ENCODE measurements at places on chromosomes 3 and 15.

DNA sequence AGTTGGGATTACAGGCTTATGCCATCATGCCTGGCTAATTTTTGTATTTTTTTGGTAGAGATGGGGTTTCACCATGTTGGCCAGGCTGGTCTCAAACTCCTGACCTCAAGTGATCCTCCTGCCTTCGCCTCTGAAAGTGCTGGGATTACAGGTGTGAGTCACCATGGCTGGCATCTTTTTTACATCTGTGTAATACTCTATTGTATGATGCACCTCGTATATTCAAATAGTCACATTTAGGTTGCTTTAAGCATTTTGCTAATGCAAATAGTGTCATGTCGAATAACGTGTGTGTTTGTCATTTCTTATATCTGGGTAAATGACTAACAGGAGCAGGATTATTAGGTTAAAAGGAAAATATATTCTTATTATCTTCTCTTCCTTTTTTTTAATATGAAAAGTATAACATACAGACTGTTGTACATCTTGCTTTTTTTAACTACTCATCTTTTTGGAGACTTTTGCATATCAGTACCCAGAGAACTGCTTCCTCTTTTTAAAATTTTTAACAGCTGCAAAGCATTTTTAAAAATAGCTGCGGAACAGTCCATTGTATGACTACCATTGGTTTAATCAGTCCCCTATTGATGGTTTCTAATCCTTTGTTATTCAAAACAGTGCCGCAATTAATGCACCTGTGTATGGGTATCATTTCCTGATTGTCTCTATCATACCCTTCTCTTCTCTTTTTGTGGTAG is 13.4 kb downstream of the SCAMP5 start:
- DNase-seq = no peak

DNA sequence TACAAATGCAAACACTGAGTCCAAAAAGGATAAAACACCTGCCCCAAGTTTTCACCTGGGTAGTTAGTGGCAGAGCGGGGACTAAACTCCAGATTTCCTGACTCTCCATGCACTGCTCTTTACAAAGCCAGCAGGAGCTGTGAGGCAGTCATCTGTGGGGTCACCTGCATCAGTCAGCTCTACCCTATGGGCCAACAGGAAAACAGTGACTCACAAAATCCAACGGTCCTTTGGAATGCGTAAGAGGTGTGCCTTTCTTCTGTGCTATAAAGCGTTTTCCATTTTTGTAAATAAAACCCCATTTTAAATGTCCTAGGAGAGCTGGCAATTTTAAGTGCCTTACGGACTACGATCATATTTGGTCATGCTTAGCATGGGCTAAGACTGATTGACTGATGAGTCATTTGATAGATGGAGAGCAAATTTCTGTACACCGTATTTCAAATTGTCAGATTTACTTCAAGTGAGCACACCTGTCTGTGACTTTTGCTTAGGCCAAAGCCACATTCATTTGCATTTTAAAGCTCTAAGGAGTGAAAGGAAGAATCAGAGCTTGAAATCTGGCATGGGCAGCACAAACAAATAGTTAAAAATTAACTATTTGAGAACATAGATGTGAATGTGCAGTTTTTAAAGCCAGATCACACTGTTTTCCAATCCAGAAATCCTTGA is 4.4 kb upstream of the COL8A1 start:
- DNase-seq = no peak

GRCh38 chr3:184745526-184745925 is 33.7 kb upstream of the MAGEF1 start:
- peak; percentile 7 for DNase-seq

DNA sequence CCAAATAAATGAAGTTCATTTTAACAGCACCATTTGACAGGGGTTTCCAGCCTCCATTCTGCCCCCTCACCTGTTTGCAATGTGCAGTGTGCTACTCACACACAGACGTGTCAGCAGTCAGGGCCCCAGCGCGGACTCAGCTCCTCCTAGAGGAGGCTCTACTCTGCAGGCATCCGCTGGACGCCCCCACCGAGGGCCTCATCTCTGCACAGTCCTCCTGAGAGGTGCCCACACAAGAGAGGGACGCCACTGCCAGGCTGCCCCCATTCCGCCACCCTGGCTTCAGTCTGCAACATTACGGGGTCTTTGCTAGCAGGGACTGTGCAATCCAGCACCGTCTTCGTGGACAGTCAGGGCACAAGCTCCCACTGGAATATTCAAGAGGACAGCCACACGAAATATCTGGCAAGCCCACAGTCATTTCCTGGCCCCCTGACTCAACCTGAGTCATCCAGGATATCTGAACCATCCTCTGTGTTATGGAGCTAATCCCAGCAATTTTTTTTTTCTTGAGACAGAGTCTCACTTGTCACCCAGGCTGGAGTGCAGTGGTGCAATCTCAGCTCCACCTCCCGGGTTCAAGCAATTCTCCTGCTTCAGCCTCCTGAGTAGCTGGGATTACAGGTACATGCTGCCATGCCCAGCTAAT is 255.0 kb downstream of the OCA2 start:
- no peak for DNase-seq

- no peak for DNase-seq
Observed at GRCh38 chr3:46454209-46454595, 10.5 kb downstream of the LTF start.

DNA sequence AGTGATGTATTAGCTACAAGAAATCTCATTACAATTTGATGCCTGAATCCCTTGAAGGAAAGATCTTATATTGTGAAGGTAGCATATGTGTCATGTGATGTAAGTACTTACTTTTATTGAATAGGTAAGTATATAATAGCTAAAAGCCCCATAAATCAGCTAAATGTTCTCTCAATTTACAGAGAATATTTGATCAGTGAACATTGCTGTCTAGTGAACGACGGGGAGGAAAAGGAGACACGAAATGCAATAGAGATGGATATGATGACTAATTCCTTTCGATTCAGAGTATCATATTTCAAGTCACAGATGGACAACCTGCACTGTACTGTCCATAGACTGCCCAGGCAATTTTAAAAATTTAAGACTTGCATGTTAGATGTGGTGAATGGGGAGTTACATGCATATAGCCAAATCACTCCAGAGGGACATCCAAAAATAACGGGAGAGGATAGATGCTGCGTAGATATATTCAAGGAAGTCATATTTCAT is 462.1 kb upstream of the CDIN1 start:
- no peak for DNase-seq

DNA sequence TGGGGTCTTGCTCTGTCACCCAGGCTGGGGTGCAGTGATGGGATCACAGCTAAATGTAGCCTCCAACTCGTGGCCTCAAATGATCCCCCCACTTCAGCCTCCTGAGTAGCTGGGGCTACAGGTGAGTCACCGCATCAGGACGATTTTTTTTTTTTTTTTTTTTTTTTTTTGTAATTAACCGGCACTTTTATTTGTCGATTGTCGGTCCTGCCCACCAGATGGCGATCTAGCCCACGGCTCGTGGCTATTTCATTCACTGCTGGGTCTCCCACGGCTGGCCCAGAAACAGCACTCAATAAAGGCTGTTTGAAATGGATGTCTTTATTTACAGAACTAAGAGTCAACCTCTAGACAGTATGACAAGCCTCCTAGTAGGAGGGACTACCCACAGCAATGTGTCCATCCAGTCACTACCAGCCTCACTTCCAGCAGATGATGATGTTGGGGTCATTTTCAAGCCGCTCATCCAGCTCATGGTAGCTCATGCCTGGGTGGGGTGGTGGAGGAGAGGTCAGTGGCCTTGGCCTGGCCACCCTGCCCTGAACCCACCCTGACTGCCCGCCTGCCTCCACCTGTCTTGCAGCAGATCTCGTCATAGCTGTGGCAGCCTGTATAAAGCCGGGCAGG is 1.8 kb upstream of the ZMYND10 start:
- DNase-seq = no peak

GRCh38 chr15:97652041-97652440 is 308.5 kb upstream of the ARRDC4 start:
- DNase-seq = no peak

GRCh38 chr3:3771094-3771493 is 28.1 kb upstream of the LRRN1 start:
- no peak for DNase-seq

GRCh38 chr15:81887912-81888311 is 157.9 kb downstream of the MEX3B start:
- no peak for DNase-seq

DNA sequence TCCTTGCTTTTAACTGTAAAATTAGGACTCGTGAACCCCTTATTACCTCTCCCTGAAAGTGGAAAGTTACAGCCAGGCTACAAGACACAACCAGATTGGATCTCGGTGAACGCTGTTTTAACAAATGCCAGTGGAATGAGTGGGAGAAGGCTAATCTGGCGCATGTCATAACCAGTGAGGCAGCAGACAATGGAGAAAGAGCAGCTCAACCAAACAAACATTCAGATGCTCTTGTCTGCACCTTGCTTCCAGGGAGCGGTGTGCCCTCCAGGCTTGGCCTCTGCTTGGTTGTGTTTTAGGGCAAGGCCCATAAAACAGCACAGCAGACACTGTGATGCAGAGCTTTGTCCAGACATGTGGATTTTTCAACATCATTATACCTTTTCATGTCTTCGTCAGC is 45.9 kb upstream of the ATP1B3 start:
- DNase-seq = no peak

GRCh38 chr3:63202529-63202928 is 75.6 kb upstream of the SYNPR start:
- DNase-seq = no peak

DNA sequence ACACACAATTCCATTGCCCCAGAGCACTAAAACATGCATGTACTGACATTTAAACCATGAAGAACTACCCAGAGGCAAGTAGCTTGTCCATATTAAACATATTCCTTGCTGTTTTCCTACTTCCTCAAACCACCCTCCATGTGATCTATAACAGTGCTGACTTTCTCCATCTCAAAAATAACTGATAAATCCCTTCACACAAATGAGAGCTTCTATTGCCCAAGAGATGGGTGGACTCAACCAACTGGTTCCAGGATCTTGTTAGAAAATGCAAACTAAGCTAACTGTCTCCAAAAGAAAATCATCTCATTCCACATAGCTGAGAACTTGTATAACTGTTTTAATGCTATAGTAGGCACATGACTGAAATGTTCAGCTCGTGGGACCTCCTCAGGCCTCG is 29.6 kb downstream of the DCLK3 start:
- DNase-seq = no peak

- DNase-seq = no peak
Observed at GRCh38 chr3:71441217-71441924, 142.2 kb downstream of the FOXP1 start.

DNA sequence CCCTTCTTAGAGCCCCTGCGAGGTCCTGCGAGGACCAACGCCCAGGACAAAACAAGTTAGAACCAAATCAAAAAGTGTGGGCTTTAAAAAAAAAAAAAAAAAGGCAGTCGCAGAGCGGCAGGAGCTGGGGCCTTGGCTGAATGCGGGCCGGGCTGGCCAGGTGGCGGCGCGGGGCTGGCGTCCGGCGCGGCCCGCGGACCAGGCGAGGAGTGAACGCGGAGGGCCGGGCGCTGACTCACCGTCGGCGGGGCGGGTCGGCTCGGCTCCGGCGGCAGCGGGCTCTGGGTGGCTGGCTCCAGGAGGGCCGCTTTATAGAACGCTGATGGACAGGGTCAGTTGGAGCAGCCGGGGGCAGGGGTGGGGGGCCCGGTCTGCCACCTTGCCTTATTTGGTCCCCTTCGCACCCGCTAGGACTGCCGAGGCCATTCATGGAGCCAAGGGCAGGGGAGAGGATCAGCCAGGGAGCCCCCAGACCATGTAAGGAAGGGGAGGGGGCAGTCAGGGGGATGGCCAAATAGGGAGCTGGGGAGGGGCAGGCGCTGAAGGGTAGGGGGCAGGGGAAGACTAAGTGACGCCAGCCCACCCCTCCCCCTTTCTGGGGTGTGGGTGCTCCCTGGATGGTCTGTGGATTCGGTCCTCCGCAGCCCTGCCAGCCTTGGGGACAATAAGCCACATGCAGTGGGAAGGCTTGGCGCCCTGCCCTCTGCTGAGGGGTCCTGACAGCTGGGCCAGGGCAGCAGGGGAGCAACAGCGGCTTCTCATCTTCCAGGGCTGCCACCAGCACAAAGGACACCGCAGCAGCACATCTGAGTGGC is at the start of gene ACTC1:
Gene ACTC1 (minus strand): TSS at position 283 of the 815 bp plus-strand sequence. CDS start 741 bp downstream, outside the sequence.
- DNase-seq = no peak

GRCh38 chr3:81497572-81498251 is 263.7 kb downstream of the GBE1 start:
- no peak for DNase-seq

DNA sequence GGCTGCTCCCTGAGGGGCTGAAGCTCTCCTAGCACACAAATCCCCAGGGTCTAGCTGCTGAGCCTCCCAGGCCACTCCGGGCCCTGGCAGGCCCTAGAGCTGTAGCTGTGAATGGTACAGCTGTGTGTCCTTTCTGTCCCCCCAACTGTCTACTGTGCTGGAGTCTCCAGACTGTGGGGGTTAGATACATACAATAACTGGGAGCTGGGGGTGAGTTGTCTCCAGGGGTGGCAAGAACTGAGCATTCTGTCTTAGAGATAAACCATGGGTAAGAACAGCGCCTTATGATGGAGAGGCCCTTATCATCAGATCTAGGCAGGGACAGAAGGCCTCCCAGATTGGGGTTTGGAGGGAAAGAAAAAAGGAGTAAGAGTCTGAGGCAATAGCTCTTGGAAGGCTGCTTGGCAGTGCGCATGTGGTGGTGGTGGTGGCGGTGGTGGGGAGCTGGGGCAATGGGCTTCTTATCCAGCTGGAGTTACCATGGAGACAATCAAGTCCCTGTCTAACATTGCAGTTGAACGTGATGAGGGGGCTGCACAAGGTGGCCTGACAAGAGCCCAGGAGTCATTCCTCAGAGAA is 3.6 kb downstream of the CYB561D2 start:
- DNase-seq = no peak

GRCh38 chr3:59817511-59817910 is 767.7 kb upstream of the CFAP20DC start:
- no peak for DNase-seq
